ENCODE measurements at places on chromosomes 2 and 18.

DNA sequence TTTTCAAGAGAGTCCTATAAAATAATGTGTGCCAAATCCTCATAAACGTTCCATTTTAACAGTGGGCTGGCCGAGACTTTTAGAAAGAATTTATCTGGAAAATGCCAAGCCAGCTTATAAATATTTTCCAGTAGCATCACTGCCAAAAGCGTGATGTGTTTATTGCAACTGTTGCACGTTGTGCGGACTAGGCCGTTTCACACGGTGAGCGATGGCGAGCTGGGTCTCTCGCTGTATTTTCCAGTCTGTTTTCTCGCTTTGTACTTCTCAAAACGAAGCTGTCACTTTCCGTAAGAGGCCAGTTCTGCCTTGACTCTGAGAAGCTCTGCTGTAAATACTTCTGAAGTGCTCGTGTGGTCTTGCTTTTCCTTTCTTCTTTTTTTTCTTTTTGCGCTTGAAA is 65.0 kb upstream of the ZNF236 start:
- no peak for DNase-seq

DNA sequence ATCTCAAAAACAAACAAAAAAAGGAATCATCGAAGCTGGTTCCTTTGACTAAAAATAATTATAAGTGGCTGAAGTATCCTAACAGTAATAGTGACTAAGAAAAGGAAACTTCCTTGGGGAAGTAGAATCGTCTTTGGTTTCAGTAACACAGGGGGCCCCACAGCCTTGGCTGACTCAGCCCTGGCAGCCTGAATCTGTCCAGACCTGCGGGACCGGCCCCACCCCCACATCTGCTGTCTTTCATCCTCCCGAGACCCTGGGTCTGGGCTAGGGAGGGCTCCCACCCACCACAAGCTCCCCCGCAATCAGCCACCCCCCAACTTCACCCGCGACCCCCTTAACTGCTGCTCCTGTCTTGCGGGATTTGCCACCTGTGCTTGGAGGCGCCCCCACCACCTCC is 1452.6 kb upstream of the ACVR2A start:
- no peak for DNase-seq

GRCh38 chr18:76274468-76275289 is 220.4 kb downstream of the ZNF516 start:
- DNase-seq = no peak

- DNase-seq = no peak
Observed at GRCh38 chr2:98913916-98914712, 21.9 kb downstream of the CRACDL start.

DNA sequence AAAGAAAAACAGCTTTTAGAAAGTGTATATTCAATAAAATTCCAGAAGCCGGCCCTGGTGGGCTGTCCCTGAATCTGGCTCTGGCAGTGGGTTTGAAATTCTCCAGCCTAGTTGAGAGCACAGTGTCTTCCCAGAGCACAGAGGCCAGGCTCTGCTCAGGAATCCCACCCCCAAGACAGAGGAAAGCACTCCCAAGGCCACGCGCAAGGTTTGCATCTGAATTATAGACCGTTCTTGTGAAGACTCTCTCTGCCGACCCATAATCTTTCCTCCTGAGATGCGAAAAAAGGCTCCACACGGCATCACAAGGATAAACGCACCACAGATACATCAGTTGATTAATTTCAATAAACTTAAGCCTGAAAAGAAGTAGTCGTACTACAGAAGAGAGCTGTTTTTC is 342.2 kb downstream of the CMPK2 start:
- DNase-seq = no peak

GRCh38 chr2:239674981-239675825 is 274.4 kb upstream of the HDAC4 start:
- DNase-seq = no peak

GRCh38 chr2:144156736-144157640 is 362.9 kb downstream of the ZEB2 start:
- peak; percentile 1 for DNase-seq

DNA sequence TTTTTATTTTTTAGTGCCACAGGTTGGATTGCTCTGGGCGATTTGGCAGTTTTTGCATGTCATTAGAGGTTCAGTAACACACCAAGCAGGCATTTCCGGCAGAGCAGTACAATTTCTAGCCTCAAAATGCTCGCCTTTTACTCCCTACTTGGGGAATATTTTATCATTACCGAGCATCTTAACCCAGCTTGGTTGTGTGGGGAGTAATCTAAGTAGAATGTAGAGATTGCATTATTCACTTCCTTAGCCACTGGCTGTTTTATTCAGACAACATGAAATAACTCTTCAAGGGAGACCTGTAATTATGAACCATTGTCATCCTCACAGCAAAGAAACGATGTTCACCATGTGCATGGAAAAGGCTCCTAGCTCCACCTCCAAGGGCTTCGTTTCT is 13.1 kb downstream of the GRP start:
- DNase-seq = no peak

DNA sequence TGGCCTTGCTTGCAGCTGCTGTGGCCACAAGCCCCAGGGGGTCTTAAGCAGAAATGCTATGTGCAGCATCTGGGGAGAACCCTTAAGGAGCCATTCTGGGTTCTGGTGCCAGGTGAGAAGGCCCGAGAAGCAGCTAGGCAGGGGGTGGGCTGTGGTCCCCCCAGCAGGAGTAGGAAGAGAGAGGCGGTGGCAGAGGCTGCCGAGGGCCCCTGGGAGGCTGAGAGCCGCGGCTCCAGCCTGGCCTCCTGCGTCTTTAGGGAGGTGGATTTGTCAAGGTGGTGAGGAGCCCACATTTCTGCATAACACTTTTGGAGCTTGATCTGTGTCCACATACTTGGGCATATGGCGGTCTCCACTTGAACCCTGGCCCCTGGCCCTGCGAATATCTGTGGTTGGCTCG is 196.5 kb downstream of the TWIST2 start:
- no peak for DNase-seq

All from bone marrow (tissue), 2 donors.